ENCODE measurements at places on chromosomes 5 and 9.

- no peak for DNase-seq
Measured at GRCh38 chr9:3261484-3261883, 264.3 kb downstream of the RFX3 start.

- DNase-seq = no peak
Measured at GRCh38 chr5:73948720-73949119, 322.7 kb downstream of the ARHGEF28 start.

DNA sequence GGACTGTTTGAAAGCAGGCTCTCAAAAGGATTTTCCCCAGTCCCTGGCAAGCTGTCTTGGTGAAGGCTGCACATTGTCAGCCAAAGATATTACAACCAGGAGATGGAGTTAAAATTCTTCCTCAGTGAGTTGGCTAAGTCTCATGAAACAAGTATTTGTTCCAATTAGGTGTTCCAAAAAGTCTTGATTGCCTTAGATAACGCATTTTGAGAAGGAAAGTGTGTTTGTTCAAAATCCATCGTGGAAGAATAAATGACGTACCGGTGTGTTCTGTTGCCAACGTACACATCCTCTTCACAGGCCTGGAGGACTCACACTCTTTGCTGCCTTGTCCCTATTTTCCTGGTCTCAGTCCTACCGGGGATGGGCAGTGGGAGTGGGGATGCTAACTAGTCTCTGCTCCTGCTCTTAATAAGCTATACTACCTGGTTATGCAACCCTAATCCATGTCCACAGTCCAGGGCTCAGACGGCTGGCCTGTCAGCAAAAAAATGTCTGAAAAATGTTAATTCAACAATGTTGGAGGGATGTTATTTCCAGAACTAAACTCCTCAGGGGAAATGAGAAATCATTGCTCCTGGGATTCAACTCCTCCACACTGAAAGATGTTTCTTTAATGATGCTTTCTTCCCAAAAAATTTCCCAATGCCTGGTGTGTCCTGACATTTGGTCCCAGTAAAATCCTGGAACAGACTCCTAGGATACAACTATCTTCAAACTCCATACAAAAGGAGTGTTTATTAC lies 175.3 kb upstream of the KLF9 start:
- no peak for DNase-seq

DNA sequence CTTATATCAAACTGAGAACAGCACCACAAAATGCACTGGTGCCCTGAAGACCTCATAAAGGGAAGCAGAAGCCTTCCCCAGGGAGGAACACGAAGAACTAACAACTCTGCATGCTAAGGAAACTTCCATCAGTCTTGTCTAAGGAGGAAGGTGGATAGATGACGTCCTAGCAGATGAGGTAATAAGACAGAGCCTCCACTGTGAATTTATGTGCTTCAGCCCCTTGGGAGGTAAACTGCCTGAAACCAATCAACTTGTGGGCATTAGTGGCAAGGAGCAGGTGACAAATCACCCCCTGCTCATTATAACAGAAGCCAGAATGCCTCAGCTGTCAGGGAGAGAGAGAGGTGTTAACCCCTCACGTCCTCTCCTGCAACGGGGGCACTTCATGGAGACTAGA lies 48.9 kb upstream of the SPIN1 start:
- no peak for DNase-seq

- DNase-seq = no peak
Measured at GRCh38 chr9:123003466-123003865, 30.0 kb upstream of the GPR21 start.

DNA sequence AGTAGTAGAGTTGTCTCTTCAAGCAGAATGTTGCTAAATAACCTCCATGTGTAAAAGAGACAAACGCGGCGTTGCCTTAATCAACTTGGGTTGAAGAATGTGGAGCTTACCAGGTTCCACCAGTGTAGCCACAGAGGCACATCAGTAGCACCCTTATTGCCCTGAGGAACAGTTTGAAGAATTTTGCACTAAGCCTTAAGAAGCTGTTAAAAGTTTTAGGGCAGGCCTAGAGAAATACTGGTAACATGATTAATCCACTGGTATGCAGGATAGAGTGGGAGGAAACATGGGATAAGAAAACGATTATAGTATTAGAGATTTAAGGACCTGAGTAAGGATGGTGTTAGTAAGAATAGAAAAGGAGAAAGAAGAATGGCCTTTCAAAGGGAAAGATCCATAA lies 100.6 kb downstream of the ZCCHC7 start:
- DNase-seq = no peak

DNA sequence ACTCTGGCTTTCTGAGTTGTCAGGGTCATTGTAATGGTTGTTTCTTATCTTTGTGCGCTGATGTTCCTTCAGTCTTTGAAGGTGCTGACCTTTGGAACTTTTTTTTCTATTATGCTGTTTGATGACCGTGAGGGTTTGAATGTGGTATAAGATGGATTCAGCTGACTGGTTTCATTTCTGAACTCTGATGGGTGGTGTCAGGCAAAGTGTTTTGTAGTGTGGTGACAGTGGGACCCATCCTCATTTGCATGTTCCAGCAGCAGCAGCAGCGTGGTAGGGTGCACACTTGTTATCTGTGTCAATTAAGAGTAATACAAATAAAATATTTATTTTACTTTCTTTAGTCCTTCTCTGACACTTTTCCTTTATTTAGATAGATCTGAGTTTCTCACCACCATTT lies 227.7 kb upstream of the PRR16 start:
- no peak for DNase-seq

- DNase-seq = peak; percentile 73
Measured at GRCh38 chr5:141883184-141883891, 5.1 kb upstream of the PCDH1 start.

- no peak for DNase-seq
Measured at GRCh38 chr9:81682797-81683196, 6.5 kb downstream of the TLE1 start.

GRCh38 chr5:111976705-111977435 lies 219.9 kb upstream of the NREP start:
- no peak for DNase-seq

- DNase-seq = no peak
Measured at GRCh38 chr5:132353486-132353995, 16.0 kb upstream of the SLC22A5 start.

GRCh38 chr5:158058208-158059120 lies 199.5 kb upstream of the CLINT1 start:
- DNase-seq = no peak

- DNase-seq = no peak
Measured at GRCh38 chr5:176854164-176854563, 43.8 kb downstream of the UNC5A start.

DNA sequence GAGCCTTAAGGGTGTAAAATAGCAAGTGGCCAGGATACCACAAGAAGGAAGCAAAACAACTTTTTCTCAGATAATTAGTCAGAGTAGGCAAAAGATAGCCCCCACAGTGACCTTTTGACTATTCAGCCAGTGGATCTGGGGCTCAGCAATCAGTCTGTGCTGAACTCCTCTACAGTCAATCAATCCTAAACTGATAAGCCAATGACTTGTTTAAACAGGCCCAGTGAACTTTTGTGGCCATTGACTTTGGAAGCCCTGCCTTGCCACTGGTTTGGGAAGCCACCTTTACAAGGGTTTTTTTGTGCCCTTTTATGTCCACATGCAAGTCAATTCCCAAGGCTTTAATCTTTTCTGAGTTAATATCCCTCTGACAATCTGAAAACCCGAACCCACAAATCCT lies 1565.0 kb upstream of the WWC1 start:
- no peak for DNase-seq

GRCh38 chr5:176902102-176902814 lies 3.1 kb upstream of the HK3 start:
- no peak for DNase-seq

GRCh38 chr5:135488727-135489465 lies 36.7 kb upstream of the TIFAB start:
- peak; percentile 89 for DNase-seq

- DNase-seq = no peak
Measured at GRCh38 chr5:138784590-138784989, 31.4 kb downstream of the CTNNA1 start.

DNA sequence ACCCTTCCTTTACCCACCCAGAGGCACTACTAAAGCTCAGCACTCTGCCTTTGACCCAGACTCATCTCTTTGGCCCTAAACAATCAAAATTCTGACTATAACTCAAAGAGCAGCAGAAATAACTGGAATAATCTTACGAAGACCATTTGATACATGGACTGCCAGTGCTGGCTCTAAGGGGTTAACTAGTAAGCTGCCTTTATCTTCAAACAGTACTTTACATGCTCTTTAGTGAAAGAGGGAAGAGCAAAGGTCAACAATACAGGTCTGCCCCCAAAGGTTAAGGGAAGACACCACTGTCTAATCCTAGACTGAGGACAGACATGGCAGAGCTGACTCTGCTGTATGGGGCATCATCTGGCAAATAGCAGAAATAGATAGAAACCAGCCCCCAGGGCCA lies 45.8 kb downstream of the NRG2 start:
- DNase-seq = no peak

DNA sequence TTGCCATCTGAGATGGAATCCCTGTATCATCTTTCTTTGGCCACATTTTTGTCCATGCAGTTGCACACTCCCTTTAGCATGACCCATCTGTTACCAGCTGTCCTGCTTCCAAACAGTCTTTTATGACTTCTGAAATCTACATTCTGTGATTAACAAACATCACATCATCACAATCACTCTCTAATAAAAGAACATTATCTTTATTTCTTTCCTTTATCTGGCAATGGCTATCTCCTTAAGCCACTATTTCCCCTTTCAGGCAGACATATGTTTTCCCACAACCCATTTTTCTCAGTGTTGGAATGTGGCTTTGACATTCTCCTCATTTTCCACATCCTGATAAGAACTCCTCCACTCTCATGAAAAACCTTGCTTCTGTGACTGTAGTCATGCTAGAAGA lies 141.0 kb downstream of the ST8SIA4 start:
- no peak for DNase-seq

- DNase-seq = no peak
Measured at GRCh38 chr5:111720333-111720890, 36.6 kb downstream of the NREP start.

- DNase-seq = peak; percentile 56
Measured at GRCh38 chr5:161544350-161544765, 2.2 kb downstream of the GABRB2 start.

DNA sequence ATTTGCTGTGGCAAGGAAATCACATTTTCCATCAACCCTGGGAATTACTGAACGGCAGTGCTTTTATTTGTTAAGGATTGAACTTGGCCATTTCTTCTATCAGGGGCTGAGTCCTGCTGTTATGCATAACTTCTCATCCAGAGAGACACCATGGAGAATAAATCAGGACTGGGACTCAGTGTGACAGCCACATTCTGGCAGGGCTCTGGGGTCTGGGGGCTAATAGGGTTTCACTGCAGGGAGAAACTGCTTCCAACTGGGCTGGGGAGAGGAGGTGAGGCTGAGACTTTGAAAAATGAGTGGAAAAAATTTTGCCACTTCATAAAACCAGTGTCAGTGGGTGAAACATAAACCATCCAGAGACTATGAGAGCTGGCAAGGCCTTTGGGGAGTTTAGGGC lies 95.7 kb upstream of the ALDH1B1 start:
- DNase-seq = no peak

- DNase-seq = no peak
Measured at GRCh38 chr5:179430193-179431175, 85.2 kb upstream of the ADAMTS2 start.

GRCh38 chr5:176628406-176629228 lies 1.7 kb downstream of the SNCB start:
- DNase-seq = no peak

- no peak for DNase-seq
Measured at GRCh38 chr9:91045041-91045440, 243.4 kb downstream of the SYK start.

GRCh38 chr9:79701651-79702050 lies 129.9 kb downstream of the TLE4 start:
- no peak for DNase-seq

GRCh38 chr5:172659570-172659908 lies 18.5 kb downstream of the NEURL1B start:
- no peak for DNase-seq

- DNase-seq = no peak
Measured at GRCh38 chr5:178434851-178435250, 155.3 kb downstream of the COL23A1 start.

DNA sequence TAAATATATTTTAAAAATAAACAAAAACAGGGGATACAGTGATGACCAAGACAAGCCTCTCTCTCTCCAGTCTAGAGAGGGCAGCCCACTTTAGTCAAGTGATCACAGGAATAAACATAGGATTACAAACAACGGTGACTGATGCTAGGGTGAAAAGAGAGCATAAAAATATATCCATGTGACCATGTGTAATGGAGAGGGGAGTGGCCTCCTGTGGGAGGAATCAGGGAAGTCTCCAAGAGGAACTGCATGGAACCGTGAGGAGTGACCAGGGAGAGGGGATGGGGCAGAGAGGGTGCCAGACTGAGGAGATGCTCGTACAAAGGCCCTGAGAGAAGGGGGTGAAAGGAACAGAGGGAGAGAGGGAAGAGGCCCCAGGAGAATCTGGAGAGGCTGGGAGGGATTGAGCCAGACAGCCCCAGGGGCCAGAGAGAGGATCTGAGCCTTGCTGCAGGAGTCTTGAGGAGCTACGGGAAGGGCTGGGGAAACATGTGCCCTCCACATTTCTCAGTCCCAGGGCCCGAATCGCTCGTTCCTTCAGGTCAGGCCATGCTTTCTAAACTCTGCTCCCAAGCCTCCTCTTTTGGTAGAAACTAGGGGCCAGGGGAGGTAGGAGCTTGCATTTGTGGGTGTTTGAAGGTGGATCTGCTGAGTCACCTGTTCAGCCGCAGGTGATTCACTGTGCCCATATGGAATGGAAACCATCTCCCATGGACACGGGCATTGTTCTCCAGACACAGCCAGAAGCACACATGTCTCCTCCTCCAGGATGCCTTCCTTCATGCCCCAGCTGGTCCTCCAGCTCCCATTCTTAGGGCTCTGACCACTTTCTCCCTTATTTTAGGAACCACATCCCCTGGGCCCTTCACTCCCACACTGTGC lies 63.8 kb downstream of the PAX5 start:
- no peak for DNase-seq

GRCh38 chr5:39176759-39177630 lies 42.4 kb downstream of the FYB1 start:
- no peak for DNase-seq

GRCh38 chr5:94467954-94468930 lies 150.2 kb downstream of the KIAA0825 start:
- DNase-seq = no peak

DNA sequence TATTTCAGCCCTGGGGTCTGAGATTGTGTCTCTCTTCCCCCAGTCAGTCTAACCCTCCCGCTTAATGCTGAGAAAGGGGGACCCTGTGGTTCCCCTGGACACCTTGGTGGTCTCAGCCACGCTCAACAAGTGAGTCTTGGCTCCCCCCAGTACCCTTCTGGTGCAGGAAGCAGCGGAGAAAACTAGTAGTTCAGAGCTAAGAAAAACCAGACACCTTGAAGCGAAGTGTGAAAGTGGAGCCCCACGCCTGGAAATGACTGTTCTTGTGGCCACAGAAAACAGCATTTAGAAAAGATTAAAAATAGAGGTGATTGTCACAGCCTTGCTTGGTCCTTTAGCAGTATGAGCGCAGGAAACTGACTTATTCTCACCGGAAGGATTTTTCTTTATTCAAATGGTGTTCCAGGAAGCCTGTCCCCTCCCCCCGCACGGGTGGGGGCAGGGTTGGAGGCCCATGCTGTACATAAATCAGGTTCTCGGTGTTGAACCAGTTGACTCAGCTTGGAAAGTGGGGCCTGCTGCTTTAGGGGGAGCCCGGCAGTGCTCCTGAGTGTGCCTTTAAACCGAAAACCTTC lies 8.1 kb downstream of the ARPC5L start:
- no peak for DNase-seq
